Astrocyte of the hippocampus (primary cell): ENCODE measurements at places on chromosomes 12 and 14.
A peak's percentile ranks its signal among the peaks of the same experiment; 100 is the strongest.

DNA sequence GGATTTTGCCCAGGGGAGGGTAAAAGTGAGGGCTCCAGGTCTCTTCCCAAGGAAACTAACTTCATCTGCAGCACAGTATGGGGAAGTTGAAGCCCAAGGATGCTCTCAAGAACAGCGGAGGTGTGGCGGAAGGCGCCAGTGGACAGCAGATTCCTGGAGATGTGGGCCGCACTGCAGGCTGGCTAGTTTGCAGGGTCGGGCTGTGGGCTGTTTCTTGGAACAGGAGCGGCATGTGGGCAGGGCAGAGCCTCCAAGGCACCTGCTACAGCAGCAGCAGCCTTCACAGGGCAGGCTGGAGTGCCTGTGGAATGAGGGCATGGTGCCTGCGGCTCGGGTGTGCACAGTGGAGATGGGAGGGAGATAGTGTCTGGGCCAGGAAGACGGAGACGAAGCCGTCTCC lies 100.0 kb upstream of the SFSWAP start:
- DNase-seq, result no peak

DNA sequence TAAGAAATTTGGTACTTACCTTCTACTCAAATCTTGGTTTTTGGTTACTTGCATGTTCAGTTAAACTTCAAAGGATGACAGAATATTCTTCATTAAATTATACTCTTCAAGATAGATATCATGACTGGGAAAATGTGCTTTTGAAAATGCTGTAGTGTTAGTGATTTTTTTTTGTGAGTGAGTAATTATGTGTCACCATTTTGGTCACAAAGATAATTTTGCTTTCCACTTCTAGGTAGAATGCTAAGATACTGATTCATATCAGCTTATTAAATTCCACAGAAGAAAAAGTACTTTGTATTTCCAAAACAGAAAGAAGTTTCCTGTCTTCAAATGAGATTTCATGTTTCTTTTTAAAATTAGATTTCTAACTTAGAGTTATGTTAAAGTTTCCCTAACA lies 61.2 kb downstream of the ATXN7L3B start:
- no peak for DNase-seq

- DNase-seq, result no peak
These were observed 160.5 kb upstream of the TRHDE start for GRCh38 chr12:72111706-72112105.

DNA sequence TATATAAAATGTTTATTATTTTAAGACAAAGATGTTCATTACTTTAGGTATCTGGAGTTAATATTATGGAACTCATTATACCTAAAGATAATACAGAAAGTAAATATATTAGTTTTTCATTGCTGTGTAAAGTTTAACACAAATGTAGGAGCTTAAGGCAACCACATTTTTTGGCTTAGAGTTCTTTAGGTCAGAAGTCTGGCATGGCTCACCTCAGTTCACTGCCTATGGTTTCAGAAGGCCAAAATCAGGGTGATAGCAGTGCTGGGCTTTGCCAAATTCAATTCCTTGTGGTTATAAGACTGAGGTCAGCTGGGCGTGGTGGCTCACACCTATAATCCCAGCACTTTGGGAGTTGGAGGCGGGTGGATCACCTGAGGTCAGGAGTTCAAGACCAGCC lies 35.5 kb upstream of the PRPF39 start:
- no peak for DNase-seq

DNA sequence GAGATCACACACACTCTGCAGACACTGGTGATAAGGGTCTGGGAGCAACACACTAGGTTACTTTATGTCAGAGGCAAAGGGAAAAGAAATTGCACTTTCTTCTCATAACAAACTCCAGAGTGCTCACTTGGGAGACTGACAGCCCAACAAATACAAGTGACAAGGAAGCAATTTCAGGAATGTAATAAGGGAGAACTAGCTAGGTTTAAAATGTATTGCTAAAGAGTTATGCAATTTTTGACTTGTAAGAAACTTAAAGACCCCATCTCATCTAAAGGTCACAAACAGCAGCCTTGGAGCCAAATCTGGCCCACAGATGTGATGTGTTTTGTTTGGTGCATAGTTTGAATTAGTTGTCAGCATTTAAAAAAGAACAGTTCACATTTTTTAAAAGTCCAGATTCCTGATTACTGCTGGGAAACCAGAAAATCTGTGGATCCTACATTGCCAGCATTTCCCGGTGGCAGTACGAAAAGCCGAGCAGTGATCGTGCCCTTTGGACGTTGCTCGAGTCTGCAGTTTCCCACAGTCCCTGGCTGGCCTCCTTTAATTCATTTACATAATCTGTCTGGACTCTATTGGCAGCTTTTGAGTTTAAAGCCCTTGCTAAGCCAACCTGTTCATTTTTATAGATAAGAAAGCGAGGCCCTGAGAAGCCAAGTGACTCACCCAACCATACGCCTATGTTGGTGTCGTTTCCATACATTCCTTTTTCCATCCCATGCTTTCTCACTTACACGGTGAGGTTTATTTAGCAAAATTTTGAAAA lies 42.0 kb upstream of the ETV6 start:
- DNase-seq, result peak; percentile 61

GRCh38 chr12:129607301-129607700 lies 296.5 kb downstream of the TMEM132D start:
- peak; percentile 89 for DNase-seq

DNA sequence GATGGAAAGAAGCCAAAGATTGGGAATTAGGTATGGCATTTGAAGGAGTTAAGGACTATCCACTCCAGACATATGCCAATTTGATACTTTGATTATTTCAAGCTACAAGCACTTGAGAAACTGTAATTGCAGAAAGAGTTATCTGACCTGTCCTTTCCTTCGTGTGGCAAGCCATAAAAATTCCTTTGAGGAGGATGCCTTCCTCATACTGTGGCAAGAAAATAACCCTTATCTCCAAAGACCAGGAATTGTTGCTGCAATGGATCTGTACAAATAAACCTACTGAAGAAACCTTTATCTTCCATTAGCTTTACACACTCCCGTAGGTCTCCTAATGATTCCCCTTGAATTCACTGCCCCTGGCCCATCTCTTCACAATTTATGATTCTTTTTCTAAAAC lies 165.1 kb upstream of the AMIGO2 start:
- DNase-seq, result no peak

- no peak for DNase-seq
These were observed 1387.4 kb downstream of the FSCB start for GRCh38 chr14:43119672-43120071.

- DNase-seq, result peak; percentile 80
These were observed 38.7 kb upstream of the CRY1 start for GRCh38 chr12:107131832-107132616.

- no peak for DNase-seq
These were observed 41.0 kb downstream of the CMKLR1 start for GRCh38 chr12:108297895-108298760.

DNA sequence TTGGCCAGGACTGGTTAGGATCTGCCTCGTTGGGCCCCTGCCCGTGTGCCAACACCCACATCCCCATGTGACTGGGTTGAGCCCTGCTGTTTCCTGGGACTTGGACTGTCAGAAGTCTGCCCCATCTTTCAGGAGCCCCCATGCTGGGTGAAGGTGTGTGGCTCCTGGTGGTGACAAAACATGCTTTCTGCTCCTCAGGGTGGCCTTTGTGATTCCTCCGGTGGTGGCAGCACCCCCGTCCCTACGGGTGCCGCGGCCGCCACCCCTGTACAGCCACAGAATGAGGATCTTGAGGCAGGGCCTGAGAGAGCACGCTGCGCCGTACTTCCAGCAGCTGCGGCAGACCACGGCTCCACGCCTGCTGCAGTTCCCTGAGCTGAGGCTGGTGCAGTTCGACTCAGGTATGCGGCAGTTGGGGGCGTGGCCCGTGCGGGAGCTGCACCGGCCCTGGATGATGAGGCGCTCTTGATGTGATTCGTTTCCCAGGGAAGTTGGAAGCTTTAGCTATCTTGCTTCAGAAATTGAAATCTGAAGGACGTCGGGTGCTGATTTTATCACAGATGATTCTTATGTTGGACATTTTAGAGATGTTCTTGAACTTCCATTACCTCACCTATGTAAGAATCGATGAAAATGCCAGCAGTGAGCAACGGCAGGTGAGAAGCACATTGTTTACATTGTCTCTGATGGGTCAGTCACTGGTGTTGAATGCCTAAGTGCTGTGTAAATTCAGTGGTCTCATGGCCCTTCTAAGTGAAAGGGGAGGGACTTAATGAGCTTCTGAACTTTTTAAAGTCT lies 80.0 kb downstream of the EP400 start:
- no peak for DNase-seq

DNA sequence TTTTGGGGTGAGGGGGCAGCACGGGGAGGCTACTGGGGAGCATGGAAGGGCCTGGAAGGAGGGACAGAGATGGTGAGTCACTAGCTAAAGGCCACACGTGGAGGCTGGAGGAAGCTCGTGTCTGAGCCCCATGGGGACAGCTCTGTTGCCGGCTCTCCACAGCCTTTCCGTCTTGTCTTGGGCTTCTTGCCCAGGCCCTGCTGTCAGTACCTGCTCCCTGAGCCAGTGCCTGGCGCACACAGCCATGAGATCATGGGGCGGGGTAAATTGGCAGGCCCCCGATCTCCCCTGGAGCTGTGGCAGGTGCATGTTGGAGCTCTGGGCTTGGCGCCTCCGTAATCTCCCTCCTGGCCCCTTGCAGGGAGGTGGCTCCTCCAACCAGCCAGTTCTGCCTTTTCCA lies 16.1 kb upstream of the KRT80 start:
- DNase-seq, result peak; percentile 58

DNA sequence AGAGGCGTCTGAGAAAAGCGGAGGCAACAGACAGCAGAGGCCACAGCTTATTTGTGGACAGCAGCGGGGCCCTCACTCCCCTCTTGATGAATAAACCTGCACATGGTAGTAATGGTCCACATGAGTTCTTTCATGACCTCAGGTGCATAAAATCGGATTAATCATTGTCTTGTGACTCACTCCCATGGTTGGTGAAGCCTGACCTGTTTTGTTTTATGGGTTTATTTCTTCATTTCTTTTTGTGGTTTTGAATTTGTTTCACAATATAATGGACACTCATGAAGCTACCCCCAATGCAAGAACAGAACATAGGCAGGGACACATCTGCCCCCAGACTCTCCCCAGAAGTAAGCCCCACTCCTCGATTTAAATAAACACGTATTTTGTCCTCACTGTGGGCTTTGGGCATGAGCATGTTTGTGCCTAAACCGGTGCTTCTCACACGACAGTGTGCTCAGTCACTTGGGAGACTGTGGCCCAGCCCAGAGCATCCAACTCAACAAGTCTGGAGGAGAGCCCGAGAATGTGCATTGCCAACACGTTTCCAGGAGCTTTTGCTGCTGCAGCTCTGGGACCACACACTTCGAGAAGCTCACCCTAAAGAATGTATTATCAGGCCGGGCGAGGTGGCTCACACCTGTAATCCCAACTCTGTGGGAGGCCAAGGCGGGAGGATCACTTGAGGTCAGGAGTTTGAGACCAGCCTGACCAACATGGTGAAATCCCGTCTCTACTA lies 116.1 kb downstream of the SCARB1 start:
- peak; percentile 83 for DNase-seq

DNA sequence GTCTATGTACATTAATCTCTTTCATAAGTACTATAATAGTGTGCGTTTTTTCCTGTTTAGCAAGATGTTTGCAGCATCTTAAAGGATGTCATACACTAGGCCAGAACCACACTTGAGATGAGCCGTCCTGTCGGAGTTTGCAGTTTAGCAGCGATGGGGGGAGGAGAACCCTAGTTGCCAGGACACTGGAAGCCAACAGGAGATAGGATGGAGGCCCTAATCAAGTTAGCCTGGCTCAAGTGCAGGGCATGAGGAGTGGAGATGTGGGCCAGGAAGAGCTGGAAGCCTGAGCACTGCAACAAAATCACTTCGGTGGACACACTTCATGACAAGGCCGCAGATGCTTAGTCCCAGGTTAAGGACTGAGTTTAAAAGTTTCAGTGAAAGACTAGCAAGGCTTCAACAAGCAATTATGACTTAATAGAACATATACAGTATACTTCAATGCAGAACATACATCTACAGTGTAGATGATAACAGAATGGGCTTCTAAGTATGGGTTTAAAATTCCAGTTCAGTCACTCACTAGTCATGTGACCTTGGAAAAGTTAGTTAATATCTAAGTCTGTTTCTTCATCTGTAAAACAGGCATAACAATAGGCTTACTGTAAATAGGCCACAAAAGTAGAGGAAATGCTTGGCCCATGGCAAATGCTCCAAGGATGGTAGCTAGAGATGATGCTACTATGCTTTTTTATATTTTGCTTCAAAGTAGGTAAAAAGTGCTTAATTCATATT lies 77.1 kb downstream of the PTPN21 start:
- DNase-seq, result no peak

- DNase-seq, result peak; percentile 84
These were observed 44.9 kb downstream of the SYNE2 start for GRCh38 chr14:63897721-63898163.

DNA sequence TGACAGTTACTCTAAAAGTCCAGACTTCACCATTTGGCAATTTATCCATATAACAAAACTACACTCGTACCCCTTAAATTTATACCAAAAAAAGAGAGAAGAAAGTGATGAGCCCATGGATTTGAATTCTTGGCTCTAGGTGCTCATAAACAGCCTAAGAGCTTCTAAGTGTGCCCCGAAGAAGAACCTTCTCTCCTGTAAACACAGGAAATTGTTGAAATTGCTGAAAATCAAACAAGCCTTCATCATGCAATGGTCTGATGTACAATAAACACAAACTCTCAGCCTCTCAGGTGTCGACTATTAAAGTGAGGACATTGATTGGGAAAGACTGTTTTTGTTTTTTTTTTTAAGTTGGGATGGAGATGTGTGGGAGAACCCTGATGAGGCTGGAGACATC lies 21.8 kb downstream of the PDE6H start:
- no peak for DNase-seq

- DNase-seq, result peak; percentile 68
These were observed 354.0 kb upstream of the KITLG start for GRCh38 chr12:88934163-88934747.

GRCh38 chr12:111057701-111058425 lies 137.5 kb upstream of the MYL2 start:
- no peak for DNase-seq

- no peak for DNase-seq
These were observed 214.5 kb upstream of the ATP2B1 start for GRCh38 chr12:89923091-89923490.

DNA sequence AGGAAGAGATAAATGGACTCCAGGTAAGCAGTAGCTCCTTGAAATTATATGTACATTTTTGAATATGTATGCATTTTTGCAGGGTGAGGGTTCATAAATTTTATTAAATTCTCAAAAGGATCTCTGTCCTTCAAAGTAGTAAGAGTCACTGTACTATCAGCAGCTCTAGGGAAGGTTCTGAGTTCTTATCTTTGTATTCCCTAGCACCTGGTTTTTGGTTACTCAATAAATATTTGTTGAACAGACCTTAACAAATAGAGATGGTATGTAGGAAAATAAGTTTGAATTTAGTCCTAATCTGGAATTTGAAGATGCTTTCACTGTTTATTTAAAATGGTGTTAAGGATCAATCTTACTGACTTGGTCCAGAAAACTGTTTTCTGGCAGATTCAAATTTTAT lies 18.3 kb downstream of the LEMD3 start:
- no peak for DNase-seq

- no peak for DNase-seq
These were observed 4.8 kb upstream of the NGDN start for GRCh38 chr14:23464700-23465099.
